ENCODE measurements at places on chromosomes 5 and 9.

- DNase-seq, result peak; percentile 75
Measured at GRCh38 chr9:100028201-100028784, 70.5 kb downstream of the ERP44 start.

DNA sequence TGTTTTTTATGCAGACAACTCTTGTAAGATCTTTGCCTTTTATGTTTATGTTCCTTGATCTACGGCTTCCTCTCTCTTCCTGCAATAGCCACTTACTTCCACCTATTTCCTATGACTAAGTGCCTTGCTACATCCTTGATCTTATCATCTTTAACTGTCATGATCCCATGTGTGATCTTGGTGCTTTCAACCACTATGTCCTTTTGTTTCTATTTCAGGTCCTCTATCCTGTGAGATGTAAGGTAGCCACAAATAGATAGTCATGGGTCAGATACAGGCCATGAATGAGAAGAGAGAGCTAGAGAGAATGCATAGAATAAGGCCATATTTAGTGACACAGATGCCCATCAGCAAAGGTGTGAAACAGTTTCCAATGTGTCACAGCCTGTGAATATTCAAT lies 243.6 kb upstream of the HAPLN1 start:
- DNase-seq, result no peak

DNA sequence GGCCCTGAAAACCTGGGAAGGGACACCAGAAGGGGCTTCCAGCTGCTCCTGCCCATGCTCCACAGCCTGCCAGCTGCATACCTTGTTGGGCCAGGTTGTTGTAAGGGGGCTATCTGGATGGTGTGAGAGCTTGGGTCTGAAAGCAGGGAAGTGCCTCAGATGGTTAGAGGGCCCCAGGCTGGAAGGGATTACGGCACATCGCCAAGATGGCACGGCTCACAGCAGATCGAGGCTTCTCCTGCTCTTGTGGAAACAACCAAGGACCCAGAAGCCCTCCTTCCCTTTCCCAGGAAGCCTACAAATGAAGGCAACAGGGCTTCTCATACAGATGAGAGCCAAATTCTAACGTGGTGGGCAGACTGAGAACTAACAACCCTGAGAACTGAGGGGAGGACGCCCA lies 121.7 kb upstream of the ADCY2 start:
- DNase-seq, result no peak

- no peak for DNase-seq
Measured at GRCh38 chr5:132391870-132392269, 22.4 kb downstream of the SLC22A5 start.

Data from Daoy (cell line).